B cell (primary cell): ENCODE measurements at places on chromosomes 3 and 15. TPM values are rescaled to one million over a fixed set of nuclear protein-coding genes. Genes with fewer than 3 reads are reported as not detected.

- no peak for DNase-seq
These were observed 2.0 kb downstream of the TRIM71 start for GRCh38 chr3:32819551-32820348.

DNA sequence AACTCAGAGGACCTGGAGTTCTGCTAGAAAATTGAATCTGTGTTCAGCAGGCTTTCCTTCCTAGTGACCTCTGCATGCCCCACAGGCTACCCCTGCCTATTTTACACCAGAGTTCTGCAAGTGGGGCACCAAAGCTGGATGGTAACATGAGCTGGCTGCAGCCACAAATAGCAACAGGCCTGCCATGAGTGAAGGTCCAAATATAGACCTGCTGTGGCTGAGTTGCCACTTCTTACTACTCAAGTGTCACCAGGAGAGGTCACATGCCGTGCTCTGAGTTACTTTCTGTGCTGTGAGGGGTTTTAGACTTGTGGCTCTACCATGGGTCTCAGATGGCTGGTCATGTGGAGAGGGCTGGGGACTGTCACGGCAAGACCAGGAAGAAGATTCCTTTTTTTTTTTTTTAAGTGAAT lies at the start of gene FSD2:
FSD2 (minus strand) TSS at position 76 of the 413 bp plus-strand sequence. CDS start 18,679 bp downstream, outside the sequence.
- DNase-seq = peak; percentile 83

DNA sequence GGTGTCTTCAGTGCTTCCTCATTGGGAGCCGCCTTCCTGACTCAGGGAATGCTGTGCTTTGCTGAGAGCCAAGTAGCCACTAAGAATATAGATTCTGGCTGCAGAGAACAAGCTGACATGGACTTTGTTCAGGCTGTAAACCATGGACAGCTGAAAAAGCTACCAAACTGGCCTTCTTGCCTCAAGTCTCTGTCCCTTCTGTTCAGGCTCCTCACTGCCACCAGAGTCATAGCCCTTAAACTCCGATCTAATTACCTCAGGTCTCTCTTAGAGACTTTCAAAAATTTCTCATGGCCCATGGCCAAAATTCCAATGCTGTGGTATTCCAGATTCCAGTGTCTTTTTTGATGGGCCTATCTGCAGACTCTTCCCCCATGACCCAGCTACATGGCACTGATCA lies 19.4 kb upstream of the PTX3 start:
- no peak for DNase-seq

- DNase-seq = no peak
These were observed 21.2 kb upstream of the SMAD3 start for GRCh38 chr15:67043939-67044771.

DNA sequence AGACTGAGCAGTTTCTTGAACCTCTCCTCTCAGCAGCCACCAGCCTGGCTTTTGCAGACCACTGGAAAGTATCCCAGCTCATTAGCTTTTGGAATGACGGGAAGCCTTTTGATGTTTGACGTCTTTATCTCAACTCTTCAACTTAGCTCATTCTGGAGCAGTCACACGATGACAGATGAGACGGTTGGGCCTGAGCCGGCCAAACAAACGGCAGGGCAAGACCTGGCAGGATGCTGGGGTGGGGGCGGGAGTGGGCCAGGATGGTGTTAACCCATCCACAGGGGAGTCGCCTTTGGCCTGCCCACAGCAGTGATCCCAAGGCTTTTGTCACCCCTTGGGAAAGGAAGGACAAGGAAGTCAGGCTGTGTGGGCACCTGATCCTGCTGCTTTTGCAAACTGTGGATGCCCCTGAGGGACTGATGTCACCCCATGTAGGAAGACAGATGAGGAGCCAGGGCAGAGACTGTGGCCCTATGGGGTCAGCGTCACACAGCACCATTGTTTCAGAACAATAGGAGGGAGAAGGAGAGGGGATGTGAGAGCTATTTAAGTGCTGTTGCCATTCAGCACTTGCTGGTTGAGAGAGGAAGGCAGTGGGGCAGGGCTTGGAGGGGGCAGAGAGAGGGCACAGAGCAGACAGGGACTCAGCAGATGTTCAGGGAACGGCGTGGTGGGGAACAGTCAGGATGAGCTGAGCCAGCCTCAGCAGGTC lies 121.9 kb upstream of the CTDSPL start:
- no peak for DNase-seq

DNA sequence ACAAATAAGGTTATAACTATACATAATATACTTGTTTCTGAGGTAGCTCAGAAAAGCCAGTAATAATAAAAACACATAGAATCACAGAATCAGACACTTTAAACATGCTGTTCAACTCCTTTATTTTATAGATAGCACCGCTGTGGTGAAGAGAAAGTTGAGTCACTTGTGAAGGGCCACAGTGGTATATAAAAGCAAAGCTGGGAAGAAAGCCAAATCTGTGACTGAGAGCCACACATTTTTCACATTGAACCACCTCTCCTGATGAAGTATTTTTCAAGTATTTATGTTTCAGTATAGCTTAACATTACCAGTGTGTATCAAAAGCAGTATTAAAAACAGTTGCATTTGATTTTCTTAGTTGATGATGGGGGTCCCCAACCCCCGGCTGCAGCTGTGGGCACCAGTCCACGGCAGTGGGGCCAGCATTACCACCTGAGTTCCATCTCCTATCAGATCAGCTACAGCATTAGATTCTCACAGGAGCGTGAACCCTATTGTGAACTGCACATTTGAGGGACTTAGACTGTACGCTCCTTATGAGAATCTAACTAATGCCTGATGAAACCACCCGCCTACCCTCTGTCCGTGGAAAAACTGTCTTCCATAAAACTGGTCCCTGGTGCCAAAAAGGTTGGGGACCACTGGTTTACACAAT lies 46.2 kb downstream of the TBL1XR1 start:
- DNase-seq = no peak

- no peak for DNase-seq
These were observed 123.1 kb upstream of the LRRFIP2 start for GRCh38 chr3:37297459-37297858.

- DNase-seq = peak; percentile 31
These were observed 2.6 kb downstream of the MAP2K1 start for GRCh38 chr15:66389098-66389858.

GRCh38 chr3:71453822-71454511 lies 129.6 kb downstream of the FOXP1 start:
- peak; percentile 55 for DNase-seq

DNA sequence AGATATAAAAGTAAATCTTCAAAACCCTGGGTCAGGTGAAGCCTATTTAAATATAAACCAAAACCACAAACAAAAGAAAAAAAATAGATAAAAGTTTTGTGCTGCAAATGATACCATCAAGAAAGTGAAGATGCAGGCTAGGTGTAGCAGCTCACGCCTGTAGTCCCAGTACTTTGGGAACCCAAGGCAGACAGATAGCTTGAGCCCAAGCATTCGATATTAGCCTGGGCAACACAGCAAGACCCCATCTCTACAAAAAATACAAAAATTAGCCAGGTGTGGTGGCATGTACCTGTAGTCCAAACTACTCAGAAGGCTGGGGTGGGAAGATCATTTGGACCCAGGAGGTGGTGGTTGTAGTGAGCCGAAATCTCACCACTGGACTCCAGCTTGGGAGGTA lies 164.8 kb downstream of the MAGI1 start:
- DNase-seq = no peak

- DNase-seq = no peak
These were observed 229.5 kb downstream of the SOX2 start for GRCh38 chr3:181941250-181941649.

MYRIP gene
- polyA plus RNA-seq = 0.03 TPM in 2 replicates
